Right lobe of liver (tissue), 6 donors: ENCODE measurements at places on chromosomes 6 and 20. TPM values are rescaled to one million over a fixed set of nuclear protein-coding genes. Genes with fewer than 3 reads are reported as not detected.

GRCh38 chr6:105867277-105867676 is 218.9 kb upstream of the PRDM1 start:
- no peak for DNase-seq

GRCh38 chr6:125850361-125850760 is 59.6 kb downstream of the NCOA7 start:
- no peak for DNase-seq

GRCh38 chr20:18144541-18145099 is 7.0 kb downstream of the KAT14 start:
- no peak for DNase-seq

- no peak for DNase-seq
These were observed 31.8 kb upstream of the DSN1 start for GRCh38 chr20:36805396-36805795.

TRIM40 gene
- not detected for total RNA-seq

DNA sequence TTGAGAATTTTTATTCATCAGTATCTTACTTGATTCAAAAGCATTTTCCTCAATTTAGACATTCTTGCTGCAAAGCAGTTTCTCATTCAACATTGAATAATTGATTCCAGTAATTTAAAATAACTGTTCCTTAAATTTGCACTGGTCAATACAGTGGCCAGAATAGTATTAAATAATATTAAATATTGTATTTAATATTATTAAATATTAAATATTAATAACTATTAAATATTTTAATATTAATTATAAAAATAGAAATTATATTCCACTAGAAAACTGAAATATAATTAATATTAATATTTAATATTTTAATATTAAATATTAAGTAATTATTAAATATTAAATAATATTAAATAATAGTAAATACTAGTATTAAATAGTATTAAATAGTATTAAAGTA is 758.8 kb downstream of the EYS start:
- DNase-seq, result no peak

DNA sequence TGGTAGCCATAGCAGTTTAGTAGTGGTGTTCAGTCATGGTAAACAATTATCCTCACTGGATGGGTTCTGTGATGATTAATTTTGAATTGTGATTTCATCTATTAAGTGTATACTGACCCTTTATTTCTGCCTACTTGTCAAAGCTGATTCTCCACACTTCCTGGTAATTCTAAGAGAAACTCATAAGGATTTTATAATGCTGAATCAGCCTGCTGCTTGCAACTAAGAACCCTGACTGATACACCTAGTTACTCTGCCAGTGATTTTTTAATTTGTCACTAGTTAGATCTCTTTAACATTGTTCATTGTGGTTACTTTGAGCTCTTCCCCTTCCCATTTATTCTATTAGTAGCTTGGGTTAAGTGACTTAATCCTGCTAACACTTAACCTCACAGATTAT is 8.6 kb downstream of the CDC40 start:
- no peak for DNase-seq

TRIM15 gene
- total RNA-seq, result 1.7 TPM
